ENCODE measurements at places on chromosomes 7 and 10.

DNA sequence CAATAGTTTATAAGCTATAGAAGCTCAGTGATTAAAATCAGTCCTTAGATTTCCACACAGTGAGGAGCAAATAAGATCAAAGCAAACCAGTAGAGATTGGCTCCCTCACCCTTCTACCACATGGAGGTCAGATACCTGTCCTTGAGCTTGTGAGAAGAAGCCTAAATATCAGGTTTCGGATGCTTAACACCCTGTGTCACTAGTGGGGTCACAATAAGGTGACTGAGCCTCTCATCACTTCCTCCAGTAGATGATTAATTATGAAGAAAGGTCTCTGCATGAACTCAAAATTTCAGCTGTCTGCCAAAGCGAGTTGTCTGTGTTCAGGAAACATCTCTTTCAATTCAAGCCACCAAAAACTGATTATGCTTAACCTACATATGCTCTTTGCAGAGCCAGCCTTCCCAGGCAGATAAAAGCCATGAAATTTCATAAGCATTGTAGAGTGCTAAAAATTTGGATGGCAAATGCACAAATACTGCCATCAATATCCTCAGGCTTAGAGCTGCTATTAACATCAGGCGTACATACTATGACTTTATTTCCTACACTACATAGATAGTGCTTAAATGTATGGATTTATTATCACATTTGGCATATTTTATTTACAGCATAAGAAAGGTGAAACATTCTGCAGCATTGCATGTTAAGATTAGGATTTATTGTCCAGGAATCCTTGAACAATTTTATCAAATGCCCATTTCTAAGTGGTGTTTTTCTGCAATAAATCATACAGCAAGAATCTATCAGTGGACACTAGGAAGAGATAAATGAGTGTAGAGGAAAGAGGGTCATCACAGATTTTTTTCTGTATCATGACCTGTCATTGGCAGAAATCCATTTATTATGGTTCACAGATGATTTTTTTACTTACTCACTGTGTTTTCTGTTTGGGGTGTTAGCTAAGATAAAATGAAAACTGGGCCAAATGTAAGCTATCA is 285.1 kb upstream of the SP8 start:
- no peak for DNase-seq

GRCh38 chr7:90692947-90693346 is 96.8 kb downstream of the CDK14 start:
- DNase-seq = no peak

DNA sequence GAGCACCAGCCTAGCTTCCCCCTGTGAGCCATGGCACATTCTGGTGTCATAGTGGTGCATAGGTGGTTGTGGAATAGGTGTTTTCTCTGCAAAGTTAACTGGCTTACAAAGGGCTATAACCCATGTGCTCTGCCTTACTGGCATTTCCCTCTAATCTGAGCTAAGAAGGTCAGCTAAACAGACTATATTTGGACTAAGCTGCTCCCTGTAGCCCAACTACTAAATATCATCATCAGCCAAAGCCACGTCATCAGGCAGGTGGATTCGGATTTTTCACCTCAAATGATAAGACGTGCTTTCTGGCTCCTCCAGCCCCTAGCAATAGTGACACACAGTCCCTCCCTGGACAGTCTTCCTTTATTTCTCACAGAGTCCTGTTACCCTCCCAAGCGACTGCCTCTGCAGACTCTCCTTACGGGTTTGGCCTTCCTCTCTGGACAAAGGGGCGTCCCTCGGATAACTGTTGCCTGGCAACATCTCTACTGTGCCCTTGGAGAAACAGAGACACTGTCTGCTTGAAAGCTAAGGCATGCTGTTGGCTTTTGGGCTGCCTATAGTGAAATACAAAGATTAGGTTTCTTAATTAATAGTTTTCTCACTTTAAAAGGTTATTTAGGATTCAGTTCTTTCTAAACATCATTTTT is 9.1 kb downstream of the SLC13A4 start:
- no peak for DNase-seq

GRCh38 chr10:35470248-35470924 is 134.1 kb downstream of the CCNY start:
- DNase-seq = no peak

GRCh38 chr7:74069086-74069541 is 14.5 kb upstream of the LIMK1 start:
- no peak for DNase-seq
